Ascending aorta (tissue), 2 donors: ENCODE measurements at places on chromosomes 16 and 17. TPM values are rescaled to one million over a fixed set of nuclear protein-coding genes. Genes with fewer than 3 reads are reported as not detected.

DNA sequence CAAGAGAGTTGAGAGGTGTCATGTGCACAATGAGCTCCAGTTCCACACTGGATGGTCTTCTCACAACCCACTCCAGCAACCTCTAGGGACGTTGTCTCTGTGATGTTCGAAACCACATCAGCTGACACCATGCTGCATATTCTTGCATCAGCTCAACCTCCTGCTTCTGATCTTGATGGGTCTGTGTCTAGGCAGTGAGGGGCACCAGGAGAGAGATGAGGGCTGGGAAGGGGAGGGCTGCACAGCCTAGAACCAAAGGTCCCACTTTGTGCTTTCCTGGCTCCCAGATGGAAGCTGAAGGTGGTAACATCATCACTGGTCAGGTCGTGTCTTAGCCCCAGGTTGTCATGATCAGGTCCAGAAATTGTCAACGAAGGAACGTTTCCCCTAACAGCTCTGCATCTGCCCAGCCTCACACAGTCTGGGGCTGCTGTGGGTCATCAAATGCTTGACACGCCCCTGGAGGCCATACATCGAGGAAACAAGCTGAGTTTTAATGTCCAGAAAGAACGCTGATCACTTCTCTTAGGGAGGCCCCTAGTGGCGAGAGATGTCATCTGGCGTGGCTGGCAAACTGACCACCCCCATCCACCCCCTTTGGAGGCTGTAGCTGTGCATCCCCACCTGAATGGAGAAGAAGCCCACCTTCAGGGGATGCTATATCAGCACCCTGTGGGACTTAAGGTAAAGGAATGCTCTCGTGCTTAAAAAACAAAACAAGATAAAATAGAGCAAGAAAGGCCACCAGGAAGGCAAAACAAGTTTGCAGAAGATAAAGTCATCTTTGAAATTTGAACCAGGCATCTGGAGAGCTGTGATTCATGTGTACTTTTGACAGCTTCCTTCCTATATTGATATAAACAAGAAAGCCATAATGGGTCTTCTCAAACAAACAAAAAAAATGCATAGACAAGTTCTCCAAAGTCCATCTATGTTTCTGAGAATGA, 58.3 kb downstream of the WIPI1 start:
- H3K4me1 ChIP-seq: no peaks in the 10 kb centered on the region
- no peak overlapping the region for H3K4me3 ChIP-seq
- H3K27ac ChIP-seq: no peak overlapping the region
- no peaks in the 10 kb centered on the region for H3K36me3 ChIP-seq
- H3K27me3 ChIP-seq: no peaks in the 10 kb centered on the region

DNA sequence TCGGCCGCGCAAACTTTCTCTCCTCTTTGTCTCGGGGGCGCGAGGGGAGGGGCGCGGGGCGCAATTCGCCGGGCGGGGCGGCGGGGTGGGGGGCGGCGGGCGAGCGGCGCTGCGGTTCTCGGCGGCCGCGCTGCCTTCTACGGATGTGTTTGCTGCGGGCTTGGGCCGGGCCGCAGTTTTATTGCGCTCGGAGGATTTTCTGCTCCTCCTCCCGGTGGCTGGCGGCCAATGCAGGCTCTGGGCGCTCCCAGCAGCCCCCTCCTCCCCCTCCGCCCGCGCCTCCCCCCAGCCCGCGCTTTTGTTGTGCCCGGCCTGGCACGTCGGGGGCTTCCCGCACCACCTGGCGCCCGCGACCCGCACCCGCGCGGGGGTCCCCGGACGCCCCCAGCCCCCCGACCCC, at the start of gene TIMP2:
TSS of gene TIMP2 (minus strand) at position 154 of the 400 bp plus-strand sequence. CDS start 299 bp downstream, outside the sequence.
- no peaks in the 10 kb centered on the region for H3K27me3 ChIP-seq
- H3K27ac ChIP-seq: peak within 1 kb of the TSS; percentile 92
- peak within 1 kb of the TSS; percentile 98 for H3K4me3 ChIP-seq
- peaks cover 55% of the 10 kb centered on the region for H3K4me1 ChIP-seq

DNA sequence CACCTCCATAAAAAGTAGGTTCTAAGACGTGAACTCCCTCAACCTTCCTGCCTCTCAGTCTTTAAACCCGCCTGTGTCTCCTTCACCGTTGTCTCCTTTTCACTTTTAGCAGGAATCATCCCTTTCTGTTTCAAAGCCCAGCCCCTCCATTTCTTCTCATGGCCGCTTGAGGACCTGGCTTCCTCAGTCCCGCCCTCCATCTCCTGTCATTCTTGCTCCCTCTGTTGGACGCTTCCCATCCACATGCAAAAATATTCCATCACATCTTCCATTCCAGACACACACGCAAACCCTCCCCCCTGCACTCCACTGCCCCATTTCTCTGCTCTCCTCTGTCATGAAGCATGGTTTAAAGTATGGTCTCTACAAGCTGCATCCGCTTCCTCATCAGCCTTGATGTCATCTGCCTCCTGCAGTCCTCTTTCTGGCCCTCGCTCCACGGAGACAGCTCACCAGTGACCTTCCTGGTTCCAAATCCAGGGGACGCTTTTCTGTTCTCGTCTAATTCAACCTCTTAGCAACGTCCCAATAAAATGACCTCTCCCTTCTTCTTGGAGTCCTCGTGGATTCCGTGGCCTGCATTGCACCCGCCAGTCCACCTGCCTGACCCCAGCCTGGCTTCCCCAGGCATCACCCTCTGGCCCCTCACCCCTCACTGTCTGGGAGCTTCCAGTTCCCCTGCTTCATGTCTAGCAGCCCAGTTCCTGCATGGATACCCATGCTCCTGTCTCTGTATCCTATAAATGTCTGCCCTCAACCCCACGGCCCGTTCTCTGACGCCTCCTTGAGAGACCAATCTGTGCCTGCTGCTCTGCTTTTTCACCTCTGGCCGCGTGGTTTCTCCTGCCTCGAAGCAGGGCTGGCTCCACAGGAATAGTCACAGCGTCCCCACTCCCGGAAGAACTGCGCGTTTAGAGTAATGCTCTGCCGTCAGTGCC, 26.2 kb downstream of the ANKRD40 start:
- H3K27ac ChIP-seq: no peak overlapping the region
- no peaks in the 10 kb centered on the region for H3K27me3 ChIP-seq
- H3K4me1 ChIP-seq: peaks cover 7% of the 10 kb centered on the region
- DNase-seq: no peak
- no peaks in the 10 kb centered on the region for H3K36me3 ChIP-seq
- H3K4me3 ChIP-seq: no peak overlapping the region

The ADAD2 gene
- total RNA-seq: not detected

- no peaks in the 10 kb centered on the region for H3K36me3 ChIP-seq
- DNase-seq: peak; percentile 56
- H3K4me1 ChIP-seq: no peaks in the 10 kb centered on the region
- H3K4me3 ChIP-seq: no peak overlapping the region
These were observed 26.5 kb upstream of the ADGRG1 start for GRCh38 chr16:57601801-57602478.

GRCh38 chr17:58520843-58521430, 6.5 kb upstream of the MTMR4 start:
- H3K27ac ChIP-seq: no peak overlapping the region
- no peak overlapping the region for H3K4me3 ChIP-seq
- H3K36me3 ChIP-seq: no peaks in the 10 kb centered on the region
- H3K27me3 ChIP-seq: no peaks in the 10 kb centered on the region
- peaks cover 18% of the 10 kb centered on the region for H3K4me1 ChIP-seq
- DNase-seq: no peak

DNA sequence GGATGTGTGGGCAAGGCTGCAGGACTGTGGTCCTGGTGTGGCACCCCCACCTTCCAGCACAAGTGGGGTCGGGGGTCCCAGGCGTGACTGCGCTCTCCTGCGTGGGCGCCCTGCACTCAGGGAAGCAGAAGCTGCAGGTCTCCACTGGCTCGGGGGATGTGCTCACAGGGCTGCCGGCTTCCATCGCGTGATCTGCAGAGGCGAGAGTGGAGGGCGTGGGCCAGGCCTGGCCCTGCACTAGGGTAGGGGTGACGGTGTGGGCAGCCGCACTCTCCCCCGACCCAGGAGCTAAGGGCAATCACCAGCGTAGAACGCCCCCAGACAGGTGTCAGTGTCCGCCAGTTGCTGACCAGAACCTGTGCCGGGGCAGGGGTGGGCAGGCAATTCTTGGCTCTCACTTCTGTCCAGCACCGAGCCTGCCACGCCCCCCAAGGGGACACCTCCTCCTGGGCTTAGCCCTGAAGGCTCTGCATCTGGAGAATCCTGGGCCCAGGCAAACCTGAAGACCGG, 32.3 kb downstream of the TNFRSF13B start:
- H3K4me3 ChIP-seq: no peak overlapping the region
- H3K4me1 ChIP-seq: no peaks in the 10 kb centered on the region
- no peaks in the 10 kb centered on the region for H3K27me3 ChIP-seq
- no peaks in the 10 kb centered on the region for H3K36me3 ChIP-seq
- DNase-seq: no peak
- no peak overlapping the region for H3K27ac ChIP-seq
